ENCODE measurements at places on chromosomes 16 and 17.

DNA sequence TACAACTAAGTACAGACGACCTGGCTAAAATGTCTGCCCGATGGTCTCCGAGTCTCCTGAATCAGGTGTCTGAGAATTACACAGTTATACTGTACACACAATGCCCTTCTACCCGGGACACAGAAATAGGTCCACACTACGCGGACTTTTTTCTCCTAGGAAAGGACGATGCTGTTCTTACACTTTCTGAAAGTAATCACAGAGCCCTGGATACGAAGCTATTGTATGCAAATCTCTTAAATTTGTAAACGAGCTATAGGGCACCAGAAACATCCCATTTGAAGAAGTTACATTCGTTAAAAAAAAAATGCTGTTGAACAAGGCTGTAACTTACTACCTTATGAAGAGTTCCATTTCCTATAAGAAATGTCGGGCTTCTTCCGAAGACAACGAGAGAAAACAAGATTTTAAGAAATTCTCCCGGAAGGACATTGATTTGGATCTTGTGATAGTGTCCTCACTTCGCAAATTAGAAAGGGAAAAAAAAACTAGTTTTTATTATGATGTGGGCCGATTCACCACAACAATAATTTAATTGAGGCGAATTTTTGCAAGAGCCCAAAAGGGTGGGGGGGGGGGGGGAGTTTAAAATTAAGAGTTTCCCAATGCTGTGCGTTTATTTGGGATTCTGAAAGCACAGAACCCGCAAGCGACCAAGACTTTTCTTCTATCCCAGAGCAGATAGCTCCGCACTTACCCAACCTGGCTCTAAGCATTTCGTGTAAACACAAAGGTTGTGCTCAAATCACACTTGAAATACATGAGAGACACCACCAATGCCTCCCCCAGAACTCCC is 1.5 kb upstream of the SOX9 start:
- DNase-seq, result no peak

- DNase-seq, result no peak
Observed at GRCh38 chr17:15910791-15911190, 34.1 kb upstream of the ADORA2B start.

- DNase-seq, result no peak
Observed at GRCh38 chr16:89733322-89733721, 12.0 kb downstream of the ZNF276 start.

DNA sequence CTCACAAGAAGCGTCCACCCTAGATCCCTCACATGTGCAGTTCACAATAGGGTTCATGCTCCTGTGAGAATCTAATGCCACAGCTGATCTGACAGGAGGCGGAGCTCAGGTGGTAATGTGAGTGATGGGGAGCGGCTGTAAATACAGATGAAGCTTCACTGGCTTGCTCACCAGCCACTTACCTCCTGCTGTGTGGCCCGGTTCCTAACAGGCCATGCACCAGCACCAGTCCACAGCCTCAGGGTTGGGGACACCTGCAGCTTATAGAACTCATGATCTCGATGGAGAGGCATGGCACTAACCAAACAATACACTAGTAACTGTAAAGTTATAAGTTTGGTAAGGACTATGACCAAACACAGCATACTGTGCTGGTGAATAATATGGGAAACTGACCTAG is 368.0 kb upstream of the CDH5 start:
- DNase-seq, result no peak

GRCh38 chr16:19840524-19841110 is 44.0 kb downstream of the GPRC5B start:
- DNase-seq, result no peak

- DNase-seq, result no peak
Observed at GRCh38 chr16:75589306-75589705, 23.1 kb downstream of the GABARAPL2 start.

GRCh38 chr16:6753553-6753952 is 579.1 kb upstream of the RBFOX1 start:
- no peak for DNase-seq

GRCh38 chr16:56300242-56300623 is 108.9 kb downstream of the GNAO1 start:
- no peak for DNase-seq

DNA sequence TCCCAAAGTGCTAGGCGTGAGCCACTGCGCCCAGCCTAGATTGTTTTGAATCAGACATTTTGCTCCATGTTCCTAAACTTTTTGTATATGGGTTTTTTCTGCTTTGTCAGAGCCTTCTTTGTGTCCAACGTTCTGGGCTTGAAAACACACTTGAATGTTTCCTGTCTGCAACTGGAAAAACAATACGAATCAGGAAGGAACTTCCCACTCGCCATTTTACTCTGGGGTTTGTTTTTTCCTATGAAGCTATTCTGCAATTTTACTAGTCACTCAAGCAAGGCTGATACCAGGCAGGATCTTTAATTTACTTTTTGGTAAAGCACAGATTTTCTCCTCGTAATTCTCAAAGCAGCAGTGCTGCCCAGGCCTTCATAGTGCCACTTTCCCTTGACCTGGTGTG is 31.6 kb downstream of the ARHGAP17 start:
- DNase-seq, result no peak

GRCh38 chr16:67186550-67186950 is 2.8 kb upstream of the MATCAP1 start:
- no peak for DNase-seq

All from stimulated activated CD4-positive, alpha-beta T cell treated with anti-CD3 and anti-CD28 coated beads, Interleukin-1b, Interleukin-23, amount 100 ng/mL, for 1 hour (primary cell).